ENCODE measurements at places on chromosomes 3 and 15.

DNA sequence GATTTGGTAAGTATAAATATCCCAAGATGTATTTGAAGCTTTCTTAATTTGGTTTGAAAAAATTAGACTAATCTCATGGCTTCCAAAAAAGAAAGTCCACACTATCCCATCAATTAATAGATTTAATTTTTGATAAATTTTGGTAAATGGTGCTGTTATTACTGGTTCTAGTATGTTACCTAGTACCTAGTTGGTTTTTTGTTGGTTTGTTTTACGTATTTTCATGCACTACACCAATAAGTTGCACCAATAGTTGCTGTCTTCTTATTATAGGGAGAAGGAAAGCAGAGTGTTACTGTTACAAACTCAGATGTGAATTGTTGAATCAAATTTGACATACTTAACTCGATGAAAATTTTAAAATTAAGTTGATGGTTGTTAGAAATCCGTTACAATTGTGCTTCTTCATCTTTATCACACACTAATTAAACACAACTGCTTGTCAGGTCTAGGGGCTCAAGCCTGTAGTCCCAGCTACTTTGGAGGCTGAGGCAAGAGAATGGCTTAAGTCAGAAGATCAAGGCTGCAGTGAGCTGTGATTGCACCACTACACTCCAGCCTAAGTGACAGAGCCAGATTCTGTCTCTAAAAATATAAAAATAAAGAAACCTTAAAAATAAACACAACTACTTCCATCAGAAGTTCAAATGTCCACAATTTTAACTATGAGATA is 23.1 kb upstream of the MBNL1 start:
- DNase-seq = no peak

DNA sequence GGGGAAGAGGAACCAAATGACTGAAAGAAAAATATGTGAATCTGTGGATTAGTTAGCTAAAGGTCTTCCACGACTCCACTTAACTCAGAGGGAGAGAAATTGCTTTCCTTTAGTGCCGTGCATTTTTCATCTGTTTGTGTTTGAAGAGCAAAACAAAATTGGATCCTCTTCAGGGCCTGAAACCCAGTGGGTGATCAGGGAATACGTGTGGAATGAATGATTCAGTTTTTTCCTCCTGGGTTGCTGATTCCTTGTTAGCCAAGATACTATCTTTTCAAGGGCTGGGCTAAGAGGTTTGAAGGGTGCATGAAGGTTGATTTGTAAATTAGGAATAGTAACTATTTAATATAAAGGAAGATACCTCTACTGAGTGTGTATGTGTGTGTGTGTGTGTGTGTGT is 61.0 kb downstream of the TPRG1 start:
- no peak for DNase-seq

DNA sequence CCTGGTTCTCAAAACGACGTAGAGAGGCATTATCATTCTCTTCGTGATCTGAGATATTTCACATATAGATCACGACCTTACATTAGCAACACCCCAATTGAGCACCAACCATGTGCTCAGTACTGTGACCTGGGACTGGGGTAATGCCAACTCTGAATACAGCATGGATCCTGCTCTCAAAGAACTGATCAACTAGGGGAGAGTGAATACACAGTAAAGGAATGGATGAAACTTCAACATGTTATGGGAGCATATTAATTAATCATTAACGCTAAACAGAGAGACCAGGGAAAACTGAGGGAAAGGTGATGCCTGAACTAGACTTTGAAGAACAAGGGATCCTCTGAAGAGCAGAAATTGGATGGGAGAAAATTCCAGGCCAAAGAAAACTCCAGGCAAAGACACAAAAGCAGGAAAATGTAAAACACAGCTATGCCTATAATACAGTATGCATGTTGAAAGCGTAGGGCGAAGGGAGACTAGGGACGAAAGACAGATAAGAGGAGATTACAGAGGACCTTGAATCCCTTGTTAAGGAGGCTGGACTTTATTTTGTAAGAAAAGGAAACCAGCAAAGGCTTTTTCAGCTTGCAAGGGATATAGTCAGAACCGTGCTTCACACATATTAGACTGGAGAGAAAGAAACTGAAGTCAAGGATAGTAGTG is 105.7 kb downstream of the ANO10 start:
- no peak for DNase-seq

- no peak for DNase-seq
Measured at GRCh38 chr3:141266797-141267555, 35.4 kb downstream of the PXYLP1 start.

- DNase-seq = no peak
Measured at GRCh38 chr15:55999658-56000057, 6.2 kb upstream of the NEDD4 start.

- DNase-seq = no peak
Measured at GRCh38 chr3:171415070-171415469, 45.1 kb downstream of the TNIK start.

DNA sequence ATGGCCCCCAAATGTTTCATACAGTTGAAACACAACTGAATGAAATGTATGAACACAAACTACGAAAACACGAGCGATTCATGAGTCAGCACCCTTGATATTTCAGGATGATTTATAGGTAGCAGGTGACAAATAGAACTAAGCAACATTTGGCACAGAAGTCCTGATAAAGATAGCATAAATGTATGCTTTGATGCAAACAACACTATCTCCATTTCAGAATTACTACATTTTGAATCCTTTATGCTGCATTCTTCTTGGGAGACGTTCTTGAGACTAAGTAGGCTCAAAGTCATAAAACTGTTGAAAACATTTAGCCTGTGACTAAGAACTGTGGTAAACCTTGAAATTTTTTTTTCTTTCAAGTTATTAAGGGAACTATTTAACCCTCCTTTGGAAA is 200.3 kb upstream of the ICE2 start:
- DNase-seq = no peak

- DNase-seq = no peak
Measured at GRCh38 chr3:14938954-14939353, 8.4 kb upstream of the NR2C2 start.

DNA sequence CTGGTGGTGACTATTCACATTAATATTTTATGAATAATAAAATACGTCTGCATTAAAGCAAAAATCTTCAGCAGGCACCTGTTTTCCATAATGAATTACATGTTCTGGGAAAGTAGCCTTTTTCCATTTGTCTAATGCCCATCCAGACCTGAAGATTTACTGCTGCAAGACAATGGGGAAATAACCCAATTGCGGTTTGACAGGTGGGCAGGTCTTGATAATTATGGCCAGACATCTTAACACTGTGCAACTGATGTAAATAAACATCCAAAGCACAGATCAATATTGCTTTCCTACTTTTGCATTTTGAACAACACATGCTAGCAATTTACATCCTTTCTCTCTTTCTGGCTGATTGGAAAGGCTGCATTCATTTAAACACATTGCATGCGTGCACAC is 173.9 kb downstream of the MEIS2 start:
- DNase-seq = no peak

- no peak for DNase-seq
Measured at GRCh38 chr3:134318166-134318565, 56.1 kb downstream of the AMOTL2 start.

DNA sequence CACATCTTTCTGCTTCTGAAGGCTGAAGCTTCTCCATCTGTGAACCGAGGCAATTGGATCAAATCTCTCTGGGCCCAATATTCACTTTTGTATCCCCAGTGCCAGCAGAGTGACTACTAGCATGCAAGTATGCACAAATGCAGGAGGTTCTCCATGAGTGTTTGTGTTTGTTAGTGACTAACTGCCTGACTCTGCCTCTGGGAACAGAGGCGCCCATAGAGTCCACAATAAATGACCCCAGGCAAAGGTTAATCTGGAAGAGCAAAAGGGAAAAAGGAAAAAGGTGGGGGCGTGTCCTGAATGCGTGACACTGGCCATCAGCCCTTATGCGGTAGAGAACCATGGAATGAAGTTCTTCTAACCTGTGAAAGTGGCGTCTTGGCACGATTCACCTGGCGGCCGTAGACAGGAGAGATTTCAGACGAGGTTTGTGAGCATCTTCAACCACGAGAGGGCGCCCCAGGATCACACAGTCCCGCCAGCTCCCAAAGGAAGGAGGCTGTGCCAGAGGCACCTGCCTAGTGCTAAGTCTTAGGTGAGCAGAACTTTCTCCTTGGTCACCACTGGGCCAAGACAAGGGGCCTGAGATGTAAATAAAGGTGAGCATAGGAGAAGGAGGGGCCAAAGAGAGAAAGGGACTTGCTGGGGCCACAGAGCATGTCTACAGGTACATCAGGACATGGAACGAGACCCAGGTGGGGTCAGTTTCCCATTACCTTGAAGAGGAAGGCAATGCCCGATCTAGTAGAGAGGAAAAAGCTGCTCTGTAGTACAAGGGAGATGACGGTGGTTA is 44.2 kb downstream of the RBPMS2 start:
- DNase-seq = peak; percentile 29

GRCh38 chr3:120147072-120147871 is 53.0 kb upstream of the GSK3B start:
- DNase-seq = no peak

- DNase-seq = no peak
Measured at GRCh38 chr3:135243616-135244015, 448.6 kb downstream of the EPHB1 start.

GRCh38 chr15:88872106-88872505 is 23.2 kb downstream of the HAPLN3 start:
- DNase-seq = no peak

DNA sequence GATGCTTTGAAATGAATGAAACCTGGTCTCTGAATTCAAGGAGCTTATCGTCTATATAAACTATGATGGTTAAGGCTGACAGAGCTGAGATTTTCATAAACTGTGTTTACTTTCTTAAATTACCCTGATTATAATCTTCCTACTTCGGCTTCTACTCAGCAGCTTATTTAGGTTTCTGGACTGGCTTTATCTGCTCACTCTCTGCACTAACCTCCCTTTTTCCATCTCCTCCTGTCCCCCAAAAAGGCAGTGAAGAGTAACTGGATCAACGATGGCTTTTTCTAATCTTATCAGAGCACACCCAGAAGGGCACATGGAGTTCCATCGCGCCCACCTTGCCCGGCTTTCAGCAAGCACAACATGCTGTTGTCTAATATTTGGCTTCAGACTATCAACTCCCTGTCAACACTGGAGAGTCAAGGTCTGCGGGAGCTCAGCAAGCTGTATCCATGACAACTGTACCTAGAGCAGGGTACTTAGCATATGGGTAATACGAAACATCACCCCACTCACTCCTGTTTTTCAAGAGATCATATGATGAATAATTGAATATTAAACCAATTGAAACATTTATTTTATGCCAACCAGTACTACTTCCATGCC is 417.3 kb downstream of the GABRB3 start:
- DNase-seq = no peak

GRCh38 chr3:33171580-33171979 is 47.0 kb downstream of the SUSD5 start:
- no peak for DNase-seq

- DNase-seq = no peak
Measured at GRCh38 chr3:129708328-129708861, 101.9 kb upstream of the PLXND1 start.

GRCh38 chr15:37873336-37873735 is 61.1 kb upstream of the TMCO5A start:
- DNase-seq = no peak

GRCh38 chr15:79370716-79371115 is 59.8 kb downstream of the TMED3 start:
- DNase-seq = no peak

DNA sequence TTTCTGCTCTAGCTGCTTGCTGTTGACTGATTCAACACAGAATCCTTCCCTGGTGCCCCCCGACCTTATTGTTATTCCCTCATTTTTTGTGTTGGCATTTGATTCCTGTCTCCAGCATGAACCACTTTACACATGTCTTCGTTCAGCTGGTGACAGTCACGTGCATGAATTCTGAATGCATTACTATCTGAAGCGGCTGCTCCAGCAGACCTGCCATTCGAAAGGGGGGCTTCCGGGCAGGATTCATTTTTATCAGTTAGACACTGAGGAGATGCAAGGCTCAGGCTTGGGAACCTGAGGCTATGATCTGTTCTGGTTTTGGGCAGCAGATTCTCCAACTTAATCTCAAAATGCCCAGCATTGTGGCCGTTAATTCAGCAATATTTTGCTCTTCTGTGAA is 336.2 kb downstream of the EPHB1 start:
- no peak for DNase-seq

- DNase-seq = no peak
Measured at GRCh38 chr15:31330111-31330785, 3.6 kb downstream of the KLF13 start.

DNA sequence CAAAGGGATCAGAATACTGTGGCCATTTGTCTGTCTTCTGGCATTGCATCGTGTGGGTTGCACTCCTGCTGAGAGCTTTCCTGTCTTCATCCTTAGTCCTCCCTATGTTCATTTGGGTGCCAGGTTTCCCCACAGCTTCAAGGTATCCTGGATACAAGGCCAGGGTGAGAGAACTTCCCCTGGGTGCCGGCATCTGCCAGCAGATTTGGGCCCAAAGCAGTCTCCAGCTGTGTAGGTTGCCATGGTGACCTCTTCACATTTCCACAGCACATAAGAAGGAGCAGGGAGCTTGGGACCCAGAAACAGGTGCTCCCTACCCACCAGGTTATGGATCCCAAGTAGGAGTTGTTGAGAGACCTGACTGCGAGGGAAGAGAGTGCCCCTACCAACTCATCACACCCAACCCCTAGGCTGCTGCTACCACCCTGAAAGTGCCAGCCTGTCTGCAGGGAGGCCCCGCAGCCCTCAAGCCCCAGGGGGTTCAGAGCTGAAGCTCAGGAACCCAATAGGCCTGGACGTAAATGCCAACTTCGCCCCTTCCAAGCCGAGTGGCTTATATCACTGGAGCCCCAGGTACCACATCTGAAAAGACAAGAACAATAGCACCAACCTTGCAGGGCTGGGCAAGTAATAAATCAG is 19.9 kb downstream of the TTC21A start:
- no peak for DNase-seq

DNA sequence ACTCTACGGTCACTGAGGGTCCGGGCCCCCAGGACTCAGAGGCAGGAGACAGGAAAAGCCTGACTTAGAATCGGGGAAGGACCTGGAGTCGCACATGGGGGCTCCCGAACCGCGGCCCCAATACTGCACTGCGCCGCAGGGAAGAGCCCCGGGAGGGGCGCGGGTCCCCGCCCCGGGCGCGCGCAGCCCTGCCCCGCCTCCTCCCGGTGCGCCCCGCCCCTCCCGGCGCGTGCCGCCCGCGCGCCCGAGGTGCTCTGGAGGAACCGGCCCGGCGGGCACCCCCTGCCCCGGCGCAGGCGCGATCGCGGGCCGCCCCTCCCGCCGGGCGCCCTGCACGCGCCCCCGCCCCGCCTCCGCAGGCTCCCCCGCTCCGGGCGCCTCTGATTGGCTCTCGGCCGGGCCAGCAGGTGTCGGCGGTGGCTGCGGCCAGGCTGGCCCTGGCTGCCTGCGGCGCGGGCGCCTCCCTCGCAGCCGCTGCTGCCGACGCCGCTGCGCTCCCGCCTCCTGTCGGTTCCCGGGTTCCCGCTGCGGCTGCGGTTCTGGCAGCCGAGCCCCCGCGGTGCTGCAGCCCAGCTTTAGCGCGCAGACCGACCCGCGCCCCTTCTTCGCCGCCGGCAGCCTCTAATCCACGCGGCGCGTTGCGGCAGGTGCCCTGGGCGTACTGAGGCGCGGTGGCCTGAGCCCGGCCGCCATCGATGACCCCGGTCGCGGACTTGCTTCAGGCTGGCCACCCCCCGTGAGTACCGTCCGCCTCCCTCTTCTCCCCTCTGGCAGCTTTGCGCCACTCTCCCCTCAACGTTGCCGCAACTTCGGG is at the start of gene MYRIP:
TSS of gene MYRIP (plus strand) at position 429 of the 814 bp plus-strand sequence. CDS start 91,208 bp downstream, outside the sequence.
- no peak for DNase-seq

GRCh38 chr15:81115054-81115939 is 18.8 kb upstream of the CFAP161 start:
- no peak for DNase-seq

GRCh38 chr15:60656041-60656440 is 177.1 kb upstream of the ICE2 start:
- no peak for DNase-seq

GRCh38 chr3:89360156-89360555 is 252.7 kb downstream of the EPHA3 start:
- DNase-seq = no peak
